ENCODE measurements at places on chromosomes 13 and 19.
A peak's percentile ranks its signal among the peaks of the same experiment; 100 is the strongest.

DNA sequence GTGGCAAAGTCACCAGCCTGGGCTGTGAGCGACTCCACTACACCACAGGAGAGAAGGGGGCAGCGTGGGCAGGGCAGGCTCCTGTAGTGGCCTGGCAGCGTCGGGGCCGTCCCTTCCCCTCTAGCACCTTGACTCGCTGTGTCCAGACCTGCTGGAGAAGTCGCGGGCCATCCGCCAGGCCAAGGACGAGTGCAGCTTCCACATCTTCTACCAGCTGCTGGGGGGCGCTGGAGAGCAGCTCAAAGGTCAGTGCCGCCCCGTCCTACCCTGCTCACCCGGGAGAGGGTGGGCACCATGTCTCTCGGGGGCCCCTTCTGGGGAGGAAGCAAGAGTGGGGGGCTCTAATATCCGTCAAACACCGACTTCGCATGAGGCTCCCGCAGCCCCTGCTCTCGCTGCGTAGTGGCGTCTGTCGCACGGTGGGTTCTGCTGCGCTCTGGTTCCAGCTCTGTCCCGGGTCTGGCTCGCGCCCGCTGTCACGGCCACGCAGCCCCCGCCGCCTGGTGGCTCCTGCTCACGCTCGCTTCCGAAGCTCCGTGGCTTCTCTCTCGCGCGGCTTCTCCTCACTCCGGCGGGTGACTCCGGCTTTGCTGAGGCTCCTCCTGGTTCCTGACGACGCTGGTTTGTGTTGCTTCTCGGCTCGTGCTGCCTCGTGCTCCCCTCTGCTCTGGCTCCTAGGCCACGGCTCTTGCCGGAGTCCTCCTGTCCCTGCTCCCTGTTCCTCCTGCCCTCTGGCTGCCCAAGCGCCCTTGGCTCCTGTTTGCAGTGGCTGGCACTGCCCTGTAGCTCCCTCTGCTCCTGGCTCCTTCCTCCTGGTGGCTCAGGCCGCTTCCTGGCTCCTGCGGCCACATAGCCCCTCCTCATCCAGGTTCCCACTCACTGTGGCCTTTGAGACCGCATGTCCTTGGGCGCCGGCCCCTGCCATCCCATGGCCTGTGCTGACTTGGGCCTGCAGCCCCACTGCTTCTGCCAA, 27.2 kb downstream of the MYH14 start:
- no peak for DNase-seq

DNA sequence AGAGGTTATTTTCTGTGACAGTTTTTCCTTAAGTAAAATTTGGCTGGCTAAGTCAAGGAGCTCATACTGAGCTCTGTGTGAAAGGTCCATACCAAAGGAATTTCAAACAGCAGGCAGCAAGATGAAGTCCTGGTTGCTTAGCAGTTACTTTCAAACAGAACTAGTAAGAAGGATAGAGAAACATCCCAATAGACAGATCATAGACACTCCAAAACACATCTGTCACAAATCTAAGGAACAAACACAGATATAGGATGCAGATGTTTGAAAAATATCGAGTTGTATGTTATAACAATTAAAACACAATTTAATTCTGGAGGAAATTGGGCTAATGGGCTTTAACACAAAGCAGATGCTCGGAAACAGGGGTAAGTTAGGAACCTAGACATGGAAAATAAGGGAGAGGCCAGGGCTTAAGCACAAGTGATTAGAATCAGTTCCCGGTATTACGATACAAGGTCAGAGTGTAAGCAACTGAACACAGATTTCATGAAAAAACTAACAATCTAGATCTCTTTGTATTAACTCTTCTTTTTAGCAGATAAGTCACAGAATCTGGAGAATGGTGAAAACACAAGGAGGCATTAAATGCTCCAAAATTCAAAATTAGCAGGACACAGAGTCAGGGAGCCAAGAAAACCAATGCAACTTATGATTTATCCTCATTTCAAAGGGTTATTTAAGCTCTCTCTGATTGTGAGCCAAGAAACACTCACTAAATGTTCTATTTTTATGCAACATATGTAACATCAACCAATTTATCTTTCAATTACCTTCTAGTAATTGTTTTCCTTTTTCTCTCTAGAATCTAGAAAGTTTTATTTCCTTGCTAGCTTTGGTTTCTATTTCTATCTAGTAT, 1992.9 kb upstream of the PCDH20 start:
- DNase-seq = peak; percentile 61

DNA sequence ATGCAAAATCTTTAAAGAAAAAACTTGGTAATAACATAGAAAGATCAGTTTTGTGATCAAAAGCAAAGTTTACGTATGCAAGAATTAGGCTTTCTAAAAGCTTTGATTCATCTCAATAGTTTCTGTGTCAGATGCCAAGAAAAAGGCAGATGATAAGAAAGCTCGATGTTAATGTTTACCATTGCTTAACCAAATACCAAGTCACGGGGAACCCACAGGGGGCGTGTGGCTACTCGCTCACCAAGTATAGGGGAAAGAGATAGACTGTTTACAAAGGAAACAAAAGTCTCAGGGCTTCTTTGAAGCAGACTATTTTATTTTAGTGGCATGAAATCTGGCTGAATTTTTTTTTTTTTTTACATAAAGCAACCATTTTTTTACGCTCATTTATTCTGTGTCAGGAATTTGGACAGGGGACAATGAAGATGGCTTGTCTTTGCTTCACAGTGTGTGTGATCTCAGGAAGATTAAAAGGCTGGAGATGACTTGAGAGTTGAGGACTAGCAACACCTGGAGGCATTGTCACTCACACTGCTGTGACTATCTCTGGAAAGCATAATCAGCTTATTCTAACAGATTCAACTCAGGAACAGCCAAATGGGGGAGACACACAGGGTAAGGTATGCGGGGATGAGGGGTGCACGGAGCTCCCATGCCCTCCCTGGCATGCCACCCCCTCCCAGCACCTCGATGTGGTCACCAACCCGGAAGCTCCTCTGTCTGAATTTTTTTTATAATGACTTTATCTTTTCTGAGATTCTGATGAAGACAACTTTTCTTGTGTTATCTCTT, 24.9 kb downstream of the RCBTB1 start:
- DNase-seq = peak; percentile 28

GRCh38 chr19:29505097-29505824, 20.5 kb upstream of the VSTM2B start:
- DNase-seq = peak; percentile 72

DNA sequence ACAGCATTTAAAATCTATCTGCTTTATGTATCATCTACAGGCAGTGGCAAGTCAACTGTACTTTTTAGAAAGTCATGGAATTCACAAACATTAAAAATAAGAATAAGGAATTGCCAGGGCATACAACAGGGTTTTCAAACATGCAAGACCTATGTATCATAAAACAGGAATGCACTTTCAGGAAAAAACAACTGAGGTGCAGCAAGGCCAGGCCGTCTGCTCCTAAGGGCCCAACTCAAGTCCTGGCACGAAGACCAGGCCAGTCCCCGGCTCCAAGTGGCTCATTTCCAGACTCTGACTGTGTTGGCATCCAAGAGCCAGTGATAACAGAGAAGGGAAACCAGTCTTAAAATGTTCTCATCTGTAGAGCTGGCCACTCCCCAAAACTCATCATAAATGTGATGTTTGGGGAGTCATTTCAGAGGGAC, 7.1 kb downstream of the RFX2 start:
- peak; percentile 74 for DNase-seq

DNA sequence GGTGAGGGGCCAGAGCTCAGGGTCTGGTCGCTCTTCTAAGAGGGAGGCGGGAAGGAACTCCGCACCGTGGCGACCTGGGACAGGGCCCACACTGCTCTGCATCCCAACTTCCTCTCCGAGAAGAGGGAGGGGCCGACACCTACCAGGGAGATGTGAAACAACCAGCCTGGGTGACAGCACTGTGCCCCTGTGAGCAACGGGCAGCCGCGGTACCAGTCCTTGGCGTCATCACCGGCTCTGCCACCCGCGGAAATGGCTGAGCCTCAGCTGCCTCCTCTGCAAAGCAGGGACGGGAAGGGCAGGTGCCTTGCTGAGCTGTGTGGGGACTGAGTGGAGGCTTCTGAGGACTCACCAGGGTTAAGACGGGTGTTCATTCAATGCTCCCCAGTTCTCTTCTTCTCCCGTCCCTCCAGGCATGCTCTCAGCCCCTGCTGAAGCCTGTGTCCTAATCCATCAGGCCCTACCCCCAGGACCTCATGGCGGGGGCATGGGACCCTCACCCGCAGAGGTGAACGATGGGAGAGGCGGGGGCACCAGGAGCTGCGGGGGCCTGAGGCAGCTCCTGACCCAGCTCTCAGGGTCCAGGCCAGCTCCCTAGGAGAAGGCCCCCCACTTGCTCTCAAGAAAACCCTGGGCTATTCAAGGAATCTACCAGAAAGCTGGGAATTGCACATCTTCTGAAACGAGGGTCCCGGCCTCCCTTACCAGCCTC, 9.3 kb downstream of the ZNF787 start:
- peak; percentile 52 for DNase-seq

GRCh38 chr13:102697264-102697663, 2.4 kb upstream of the METTL21C start:
- DNase-seq = no peak

DNA sequence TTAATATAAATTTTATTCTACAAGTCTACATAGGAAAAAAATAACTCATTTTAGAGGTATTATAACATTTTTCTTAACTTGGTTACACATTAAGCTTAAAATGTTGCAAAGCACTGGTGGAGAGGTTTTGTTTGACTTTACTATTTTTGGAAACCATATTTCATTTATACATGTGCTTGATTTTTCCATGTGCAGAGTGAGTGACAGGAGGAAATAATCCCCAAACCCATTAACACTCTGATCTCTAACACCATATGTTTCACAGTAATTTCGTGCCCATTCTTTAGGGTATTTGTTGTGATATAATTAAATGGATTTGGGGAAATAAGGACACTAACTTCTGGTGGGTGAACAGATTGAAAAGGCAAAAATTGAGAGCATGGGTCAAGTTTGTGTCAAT, 2124.4 kb upstream of the PCDH20 start:
- no peak for DNase-seq

- no peak for DNase-seq
Observed at GRCh38 chr13:98693756-98694155, 58.7 kb downstream of the SLC15A1 start.

GRCh38 chr19:14661372-14661924, 13.2 kb downstream of the ADGRE3 start:
- DNase-seq = peak; percentile 2

- DNase-seq = no peak
Observed at GRCh38 chr19:39078436-39079200, 5.5 kb upstream of the ACP7 start.

- peak; percentile 57 for DNase-seq
Observed at GRCh38 chr13:66348745-66349690, 881.1 kb downstream of the PCDH9 start.

GRCh38 chr13:33441015-33441414, 155.5 kb upstream of the STARD13 start:
- DNase-seq = peak; percentile 45

- peak; percentile 54 for DNase-seq
Observed at GRCh38 chr13:36758345-36758744, 60.7 kb upstream of the RFXAP start.

DNA sequence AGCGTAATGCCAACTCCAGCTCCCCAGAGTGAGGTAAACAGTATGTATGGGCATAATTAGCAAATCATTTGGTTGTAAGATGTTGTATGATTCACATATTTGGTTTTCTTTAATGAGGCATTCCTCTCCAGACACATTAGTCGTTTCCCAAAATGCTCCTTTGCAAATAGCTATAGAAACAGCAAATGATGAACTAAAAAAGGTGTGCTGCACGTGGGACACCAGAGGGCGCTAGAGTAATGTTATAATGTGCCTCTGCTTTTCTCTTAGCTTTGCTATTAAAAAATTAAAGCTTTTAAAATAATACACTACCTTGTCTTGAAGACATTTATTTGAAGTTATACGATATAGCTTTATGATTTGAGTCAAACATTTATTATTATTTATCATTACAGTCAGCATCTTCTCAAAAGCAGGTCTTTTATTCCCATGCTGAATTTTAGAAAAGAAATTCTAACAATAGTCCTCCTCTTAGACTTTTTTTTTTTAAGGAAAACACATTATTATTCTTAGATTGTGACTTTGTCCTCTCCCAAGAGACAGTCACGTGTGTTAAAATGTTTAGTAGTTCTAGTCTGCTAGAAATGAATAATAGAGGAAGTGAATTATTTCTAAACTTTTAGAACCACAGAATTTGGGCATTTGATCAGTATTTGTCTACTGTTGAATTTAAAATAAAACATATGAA, 121.6 kb upstream of the FRY start:
- peak; percentile 93 for DNase-seq

GRCh38 chr13:94415500-94416237, 63.8 kb downstream of the DCT start:
- DNase-seq = peak; percentile 5

GRCh38 chr19:8610041-8610935, at the start of gene ADAMTS10:
ADAMTS10 (minus strand) TSS chr19:8610715; CDS start chr19:8605710, 5,005 bp downstream.
- peak; percentile 70 for DNase-seq

DNA sequence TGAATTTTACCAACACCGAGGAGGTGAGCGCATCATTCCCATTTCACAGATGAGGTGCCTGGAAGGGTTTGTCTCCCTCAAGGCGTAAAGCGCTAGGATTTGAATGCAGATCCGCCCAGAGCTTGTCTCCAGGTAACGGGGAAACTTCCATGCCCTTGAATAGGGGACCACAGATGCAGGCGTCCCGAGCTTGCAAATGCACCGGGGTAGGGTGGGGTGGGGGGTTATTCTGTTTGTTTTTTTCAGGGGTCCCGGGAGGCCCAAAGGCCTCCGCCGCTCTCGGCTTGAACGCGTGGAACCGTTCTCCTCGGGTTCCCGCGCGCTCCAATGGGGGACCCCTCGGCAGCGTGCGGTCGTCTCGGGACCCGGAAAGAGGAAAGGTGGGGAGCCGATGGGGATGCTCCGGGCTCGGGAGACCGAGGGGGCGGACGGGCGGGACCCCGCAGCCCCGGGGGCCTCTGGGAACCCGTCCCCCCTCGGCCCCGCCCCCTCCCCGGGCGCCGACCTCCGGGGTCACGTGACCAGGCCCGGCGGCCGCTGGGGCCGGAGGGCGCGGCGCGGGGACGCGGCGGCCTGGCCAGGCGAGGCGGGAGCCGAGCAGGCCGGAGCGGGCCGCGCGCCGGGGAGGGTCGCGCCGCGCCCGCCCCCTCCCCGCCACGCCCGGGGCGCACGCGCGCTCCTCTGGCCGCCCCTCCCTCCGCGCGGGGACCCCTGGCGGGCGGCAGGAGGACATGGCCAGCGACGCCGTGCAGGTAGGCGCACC, at the start of gene PKN1:
TSS of gene PKN1 (plus strand) at position 516 of the 763 bp plus-strand sequence. CDS start at position 732, 216 bp downstream.
- peak; percentile 81 for DNase-seq

- no peak for DNase-seq
Observed at GRCh38 chr19:47110521-47111005, 3.0 kb downstream of the ZC3H4 start.

- no peak for DNase-seq
Observed at GRCh38 chr19:48353677-48354076, 10.1 kb downstream of the TMEM143 start.

DNA sequence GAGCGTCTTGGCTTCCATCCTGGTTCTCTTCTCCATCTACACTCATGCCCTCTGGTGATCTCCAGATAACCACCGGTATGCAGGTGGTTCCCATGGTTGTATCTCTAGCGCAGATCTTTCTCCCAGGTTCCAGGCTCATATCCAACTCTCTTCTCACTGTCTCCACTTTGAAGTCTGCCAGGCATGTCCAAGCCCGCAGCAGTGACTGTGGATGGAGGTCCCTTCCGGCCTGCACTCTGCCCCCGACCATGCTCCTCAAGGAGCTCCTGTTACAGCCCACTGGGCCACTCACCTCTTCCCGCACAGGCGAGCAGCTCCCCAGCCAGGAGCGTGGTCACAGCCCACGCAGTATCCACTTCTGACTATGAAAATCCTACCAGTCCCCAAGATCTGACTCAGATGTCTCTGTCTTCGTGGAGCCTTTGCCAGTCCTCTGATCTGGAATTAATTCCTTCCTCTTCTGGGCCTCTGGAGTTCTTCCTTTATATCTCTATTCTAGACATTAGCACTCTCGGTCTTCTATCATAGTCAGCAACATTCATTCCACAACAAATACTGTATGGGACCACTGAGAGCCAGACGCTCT, 100.2 kb downstream of the TEX26 start:
- no peak for DNase-seq
